WTC11 (cell line): ENCODE measurements at places on chromosomes 5 and 9.

- no peak for DNase-seq
These were observed 228.1 kb downstream of the FSTL4 start for GRCh38 chr5:133384120-133384855.

- DNase-seq: no peak
These were observed 659.8 kb upstream of the KLF4 start for GRCh38 chr9:108149326-108149725.

GRCh38 chr9:18829873-18830272 lies 203.1 kb downstream of the SAXO1 start:
- no peak for DNase-seq

DNA sequence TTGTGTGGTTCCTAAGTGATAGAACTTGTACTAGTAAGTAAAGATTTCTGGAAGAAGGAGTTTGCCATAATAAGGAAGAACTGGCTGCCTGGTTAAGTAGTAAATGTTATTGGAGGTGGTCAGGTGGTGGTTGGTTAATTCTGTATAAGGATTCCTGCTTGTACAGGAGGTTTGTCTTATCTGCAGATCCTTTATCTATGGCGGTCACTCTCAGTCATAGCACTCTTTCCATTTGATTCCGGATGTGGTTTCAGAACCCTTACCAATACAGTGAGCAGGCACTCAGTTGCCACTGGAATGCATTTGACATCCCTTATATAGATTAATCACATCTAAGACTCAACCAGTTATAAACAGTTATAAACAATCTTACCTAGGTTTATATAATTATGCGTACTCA lies 50.3 kb downstream of the RAD50 start:
- DNase-seq: no peak

GRCh38 chr9:88259001-88259400 lies 120.7 kb upstream of the SPATA31C2 start:
- DNase-seq: no peak

DNA sequence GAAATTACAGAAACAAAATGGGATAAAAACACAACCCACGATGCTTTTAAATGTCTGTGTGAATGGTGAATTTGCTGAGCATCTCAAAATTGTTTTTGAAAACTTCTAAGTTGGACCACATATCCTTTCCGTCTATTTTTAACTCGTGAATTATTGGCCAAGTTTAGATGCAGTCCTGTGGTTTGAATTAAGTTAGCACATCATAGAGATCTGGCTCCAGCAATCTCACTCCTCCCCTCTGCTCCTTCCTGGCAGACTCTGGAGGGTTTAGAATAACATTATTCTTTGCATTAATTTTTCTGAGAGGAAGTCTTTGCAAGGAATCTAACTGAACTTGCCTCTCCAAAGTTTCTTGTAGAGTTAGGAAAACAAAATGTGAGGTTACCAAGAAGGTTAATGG lies 14.5 kb upstream of the ANKRD55 start:
- DNase-seq: no peak

GRCh38 chr9:133103987-133104505 lies 17.0 kb downstream of the RALGDS start:
- DNase-seq: no peak

DNA sequence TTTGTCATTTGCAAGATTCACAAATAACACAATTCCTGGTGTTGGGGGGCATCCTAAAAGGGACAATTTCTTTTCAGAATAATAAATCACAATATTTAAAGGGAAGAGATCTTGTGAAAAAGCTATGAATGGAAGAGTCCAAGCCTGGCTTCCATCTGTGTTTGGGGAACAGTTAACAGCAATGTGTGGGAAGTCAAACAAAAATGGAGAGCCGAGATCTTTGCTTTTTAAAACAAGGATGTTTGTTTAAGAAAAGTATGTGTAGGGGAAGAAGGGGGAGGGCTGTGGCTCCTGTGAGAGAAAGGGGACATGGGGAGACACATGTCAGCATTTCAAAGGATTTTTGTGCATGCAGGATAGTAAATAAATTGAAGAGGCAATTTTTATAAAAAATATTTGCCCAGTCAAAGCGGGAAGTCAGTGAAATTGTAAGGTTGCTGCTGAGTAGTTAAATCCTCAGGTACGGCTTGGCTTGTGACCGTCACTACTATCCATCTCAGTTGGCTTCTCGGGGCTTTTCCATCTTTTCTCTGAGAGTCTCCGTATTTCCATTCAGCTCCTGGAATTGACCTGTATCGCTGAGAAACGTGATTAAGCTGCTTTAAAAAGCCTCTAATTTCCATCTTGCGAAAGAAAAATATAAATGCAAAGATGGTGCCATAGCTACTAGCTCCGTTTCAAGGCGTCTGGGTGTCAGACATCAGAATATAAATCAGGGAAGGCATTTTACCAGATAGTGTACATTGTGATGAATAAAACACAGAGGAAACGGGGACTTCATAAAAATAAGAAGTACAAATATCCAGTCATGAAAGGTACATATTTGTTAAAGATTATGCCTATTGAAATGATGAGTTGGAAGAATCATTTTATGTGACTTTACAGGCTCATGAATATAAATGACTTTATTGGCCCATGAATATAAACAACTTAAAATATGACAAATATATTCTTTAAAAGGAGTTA lies 52.9 kb upstream of the VCAN start:
- DNase-seq: no peak

GRCh38 chr9:91445135-91445534 lies 21.5 kb upstream of the NFIL3 start:
- DNase-seq: no peak

DNA sequence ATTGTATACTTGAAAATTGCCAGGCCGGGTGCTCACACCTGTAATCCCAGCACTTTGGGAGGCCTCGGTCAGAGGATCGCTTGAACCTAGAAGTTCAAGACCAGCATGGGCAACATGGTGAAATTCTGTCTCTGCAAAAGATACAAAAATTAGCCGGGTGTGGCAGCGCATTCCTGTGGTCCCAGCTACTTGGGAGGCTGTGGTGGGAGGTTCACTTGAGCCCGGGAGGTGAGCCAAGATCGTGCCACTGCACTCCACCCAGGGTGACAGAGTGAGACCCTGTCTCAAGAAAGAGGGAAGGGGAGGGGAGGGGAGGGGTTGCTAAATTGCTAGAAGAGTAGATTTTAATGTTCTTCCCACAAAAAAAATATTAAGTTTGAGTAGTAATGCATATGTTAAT lies 53.2 kb downstream of the FNBP1 start:
- no peak for DNase-seq

DNA sequence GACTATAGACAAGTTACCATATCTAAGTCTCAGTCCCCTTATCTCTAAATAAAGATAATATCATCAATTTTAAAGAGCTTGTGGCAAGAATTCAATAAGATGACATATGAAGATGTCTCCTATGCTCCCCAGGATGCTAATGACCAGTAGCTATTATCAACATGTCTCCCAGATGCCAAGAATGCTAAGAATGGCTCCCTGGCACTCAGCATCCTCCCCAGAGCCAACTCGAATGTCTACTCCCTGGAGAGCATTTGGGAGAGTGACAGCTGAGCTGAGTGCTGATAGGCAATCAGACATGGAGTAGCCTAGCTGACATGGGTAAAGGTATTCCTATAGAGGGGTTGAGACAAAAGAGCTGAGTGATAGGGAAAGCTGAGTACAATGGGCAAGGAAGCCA lies 15.9 kb downstream of the P4HA2 start:
- DNase-seq: no peak

- no peak for DNase-seq
These were observed 4.5 kb downstream of the TMEM215 start for GRCh38 chr9:32787816-32788215.

DNA sequence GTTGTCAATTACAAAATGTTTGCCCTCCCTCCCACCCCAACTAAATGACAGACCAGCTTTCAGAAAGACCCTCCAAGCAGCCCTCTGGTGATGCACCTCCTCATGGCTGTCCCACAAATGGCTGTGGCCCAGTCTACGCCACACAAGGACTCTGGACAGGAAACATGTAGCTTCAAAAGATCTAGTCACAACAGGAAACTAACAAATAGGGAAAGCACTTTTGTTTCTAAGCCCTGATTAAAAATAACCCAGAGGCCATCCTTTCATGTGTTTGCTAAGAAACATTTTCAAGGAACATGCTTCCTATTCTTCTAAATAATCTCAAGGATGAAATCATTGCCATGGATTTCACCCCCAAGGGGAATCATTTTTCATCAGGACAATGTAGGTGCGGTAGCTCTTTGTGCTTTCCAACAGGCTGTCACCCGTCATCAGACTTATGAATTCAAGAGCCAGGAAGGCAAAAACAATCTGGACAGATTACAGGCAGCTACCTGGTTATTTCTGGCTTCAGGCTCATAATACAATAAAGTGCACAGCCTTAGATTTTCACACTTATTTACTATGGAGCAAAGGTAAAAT lies 20.1 kb downstream of the PCSK1 start:
- DNase-seq: no peak

- DNase-seq: peak; percentile 28
These were observed 99.8 kb downstream of the EFNA5 start for GRCh38 chr5:107570805-107571531.

DNA sequence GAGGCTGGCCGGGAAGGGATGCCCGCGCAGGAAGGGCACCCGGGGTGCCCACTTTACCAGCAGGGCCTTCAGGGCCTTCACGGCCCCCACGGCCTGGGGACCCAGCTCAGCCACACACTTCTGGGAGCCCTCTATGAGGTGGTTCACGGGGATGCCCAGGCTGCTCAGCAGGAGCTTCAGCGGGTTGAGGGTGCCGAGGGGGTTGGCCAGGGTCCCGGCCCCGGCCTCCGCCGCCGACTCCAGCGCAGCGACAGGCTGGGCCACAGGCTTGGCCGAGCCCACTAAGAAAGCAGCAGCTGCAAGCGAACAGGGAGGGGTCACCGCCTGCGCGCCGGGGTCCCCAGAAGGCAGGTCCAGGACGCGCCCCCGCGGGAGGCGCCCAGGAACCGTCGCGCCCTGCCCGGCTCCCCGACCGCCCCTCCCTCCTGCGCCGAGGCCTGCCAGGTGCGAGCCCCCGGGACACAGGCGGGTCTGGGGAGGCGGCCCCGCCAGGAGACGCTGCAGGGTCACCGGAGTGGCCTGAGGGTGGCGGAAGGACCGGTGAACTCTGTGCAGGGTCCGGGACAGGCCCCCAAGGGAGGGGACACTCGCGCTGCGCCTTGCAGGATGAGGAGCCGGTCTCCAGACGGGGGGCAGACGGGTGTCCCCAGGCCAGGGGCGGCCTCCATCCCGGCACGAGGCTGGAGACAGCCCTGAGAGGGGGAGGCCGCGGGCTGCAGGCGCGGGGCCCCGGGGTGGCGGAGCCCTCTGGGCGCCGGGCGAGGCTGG lies 572 bp downstream of the SCGB3A1 start:
- peak; percentile 39 for DNase-seq

DNA sequence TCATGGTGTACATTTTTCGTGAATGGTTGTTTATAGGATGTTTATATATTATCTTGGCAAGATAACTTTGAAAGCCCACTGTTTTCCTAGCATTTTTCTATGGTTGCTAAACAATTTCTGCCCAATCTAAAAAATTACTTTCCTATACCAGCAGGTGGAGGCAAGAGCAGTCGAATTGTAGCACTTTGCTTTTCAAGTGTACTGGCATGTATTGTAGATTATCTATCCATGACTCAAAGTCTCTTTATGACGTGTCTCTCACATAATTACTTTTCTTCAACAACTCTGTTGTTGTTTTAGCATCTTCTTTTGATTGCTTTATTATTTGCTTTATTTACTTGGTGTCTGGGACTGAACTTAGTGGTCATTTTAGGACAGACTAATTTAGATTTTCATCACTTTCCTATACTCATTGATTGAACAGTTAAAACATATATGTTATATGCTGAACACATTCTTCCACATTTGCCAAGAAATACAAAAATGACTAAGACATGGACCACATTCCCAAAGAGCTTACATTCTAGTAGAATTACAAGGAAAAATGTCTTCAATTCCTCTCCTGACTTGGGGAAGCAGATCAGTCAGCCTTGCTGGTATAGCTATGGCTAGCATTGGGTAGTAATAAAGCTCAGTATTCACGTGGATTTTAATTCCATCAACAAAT lies 20.7 kb downstream of the NLN start:
- DNase-seq: no peak

GRCh38 chr5:54520438-54520846 lies 2.9 kb downstream of the SNX18 start:
- DNase-seq: no peak

- no peak for DNase-seq
These were observed 297.7 kb upstream of the WWC1 start for GRCh38 chr5:167993771-167994170.

DNA sequence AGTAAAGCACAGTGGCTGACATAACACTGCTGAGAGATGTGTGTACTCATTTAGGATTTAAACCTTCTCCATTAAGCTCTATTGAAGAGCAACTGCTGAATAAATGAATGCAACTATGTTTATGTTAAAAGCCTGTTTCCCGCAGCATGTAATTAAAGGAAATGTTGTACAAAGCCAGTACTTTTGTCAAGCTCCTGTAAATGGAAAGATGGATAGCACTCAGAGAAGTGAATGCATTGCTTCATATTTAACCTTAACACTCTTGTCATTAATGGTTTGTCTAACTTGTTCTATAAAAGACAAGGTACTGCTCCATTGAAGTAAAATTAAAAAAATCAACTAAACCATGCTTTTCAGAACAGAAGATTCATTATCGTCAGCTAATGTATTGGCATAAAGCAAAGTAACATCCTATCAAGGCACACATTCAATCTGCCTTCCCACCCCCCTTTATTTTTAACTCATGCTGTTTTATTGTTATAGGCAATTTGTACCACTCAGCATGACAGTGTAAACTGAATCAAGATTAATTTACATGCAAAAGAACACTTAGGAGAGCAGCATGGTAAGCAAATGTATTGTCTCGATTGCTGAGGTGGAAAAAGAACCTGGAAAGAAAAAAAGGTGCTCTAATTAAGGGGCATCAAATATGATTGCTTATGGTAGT lies 240.9 kb upstream of the TBCA start:
- DNase-seq: no peak

DNA sequence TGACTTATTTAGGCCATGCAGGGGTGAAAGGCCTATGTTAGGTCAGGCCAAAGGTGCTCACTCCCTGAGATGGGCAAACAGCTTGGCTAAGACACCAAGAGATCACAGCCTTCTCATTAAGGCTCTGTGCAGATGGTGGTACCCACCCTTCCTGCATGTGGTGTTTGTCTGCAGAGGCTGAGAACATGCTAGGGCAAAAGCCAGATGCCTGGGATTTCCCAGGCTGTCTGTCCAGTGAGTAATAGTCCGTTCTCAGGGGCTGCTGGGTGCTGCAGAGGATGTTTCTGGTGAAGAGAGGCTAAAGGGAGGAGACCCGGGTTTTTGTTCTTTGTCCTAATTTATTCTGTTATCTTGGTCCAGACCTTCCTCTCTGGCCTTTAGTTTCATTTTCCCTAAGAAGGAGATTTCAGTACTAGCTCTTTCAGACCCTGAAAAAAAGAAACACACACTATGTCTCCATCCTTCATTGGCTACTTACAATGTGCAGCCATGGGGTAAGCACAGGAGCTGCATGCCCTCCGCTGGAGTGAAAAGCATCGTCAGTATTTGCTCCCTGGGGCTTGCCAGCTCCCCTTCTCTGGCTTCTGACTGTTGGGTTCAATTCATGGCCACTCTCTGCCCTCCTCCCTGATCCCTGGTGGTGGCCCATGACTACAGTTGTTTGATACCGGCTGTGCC lies 23.4 kb upstream of the GLRA1 start:
- DNase-seq: no peak
